ENCODE measurements at places on chromosomes 16 and 17.
A peak's percentile ranks its signal among the peaks of the same experiment; 100 is the strongest.

- DNase-seq, result no peak
Observed at GRCh38 chr17:9410737-9411136, 164.9 kb downstream of the STX8 start.

DNA sequence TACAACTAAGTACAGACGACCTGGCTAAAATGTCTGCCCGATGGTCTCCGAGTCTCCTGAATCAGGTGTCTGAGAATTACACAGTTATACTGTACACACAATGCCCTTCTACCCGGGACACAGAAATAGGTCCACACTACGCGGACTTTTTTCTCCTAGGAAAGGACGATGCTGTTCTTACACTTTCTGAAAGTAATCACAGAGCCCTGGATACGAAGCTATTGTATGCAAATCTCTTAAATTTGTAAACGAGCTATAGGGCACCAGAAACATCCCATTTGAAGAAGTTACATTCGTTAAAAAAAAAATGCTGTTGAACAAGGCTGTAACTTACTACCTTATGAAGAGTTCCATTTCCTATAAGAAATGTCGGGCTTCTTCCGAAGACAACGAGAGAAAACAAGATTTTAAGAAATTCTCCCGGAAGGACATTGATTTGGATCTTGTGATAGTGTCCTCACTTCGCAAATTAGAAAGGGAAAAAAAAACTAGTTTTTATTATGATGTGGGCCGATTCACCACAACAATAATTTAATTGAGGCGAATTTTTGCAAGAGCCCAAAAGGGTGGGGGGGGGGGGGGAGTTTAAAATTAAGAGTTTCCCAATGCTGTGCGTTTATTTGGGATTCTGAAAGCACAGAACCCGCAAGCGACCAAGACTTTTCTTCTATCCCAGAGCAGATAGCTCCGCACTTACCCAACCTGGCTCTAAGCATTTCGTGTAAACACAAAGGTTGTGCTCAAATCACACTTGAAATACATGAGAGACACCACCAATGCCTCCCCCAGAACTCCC lies 1.5 kb upstream of the SOX9 start:
- DNase-seq, result no peak

DNA sequence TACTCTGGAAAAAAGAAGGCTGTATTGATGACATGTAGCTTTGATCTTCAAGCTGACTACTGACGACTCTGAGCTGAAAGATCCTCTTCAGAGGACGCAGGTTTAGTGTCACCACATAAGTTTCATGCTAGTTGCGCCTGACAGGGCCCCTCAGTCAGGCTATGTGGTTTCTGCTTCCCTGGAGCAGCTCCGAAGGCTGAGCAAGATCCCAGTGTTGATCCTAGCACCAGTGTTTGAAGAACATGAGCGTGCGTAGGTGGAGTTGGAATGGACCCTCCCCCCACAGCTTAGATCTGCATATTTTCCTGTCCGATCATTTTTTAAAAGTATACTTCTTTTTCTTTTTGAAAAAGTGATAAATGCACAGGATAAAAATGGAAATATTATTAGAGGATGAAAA lies 17.3 kb downstream of the BANP start:
- DNase-seq, result no peak

GRCh38 chr16:30786936-30787612 lies at the start of gene ZNF629:
TSS of gene ZNF629 (minus strand) at chr16:30787205. CDS start at chr16:30784482, 2,723 bp downstream.
- DNase-seq, result peak; percentile 83

GRCh38 chr17:72719206-72719577 lies 373.3 kb downstream of the SLC39A11 start:
- no peak for DNase-seq

DNA sequence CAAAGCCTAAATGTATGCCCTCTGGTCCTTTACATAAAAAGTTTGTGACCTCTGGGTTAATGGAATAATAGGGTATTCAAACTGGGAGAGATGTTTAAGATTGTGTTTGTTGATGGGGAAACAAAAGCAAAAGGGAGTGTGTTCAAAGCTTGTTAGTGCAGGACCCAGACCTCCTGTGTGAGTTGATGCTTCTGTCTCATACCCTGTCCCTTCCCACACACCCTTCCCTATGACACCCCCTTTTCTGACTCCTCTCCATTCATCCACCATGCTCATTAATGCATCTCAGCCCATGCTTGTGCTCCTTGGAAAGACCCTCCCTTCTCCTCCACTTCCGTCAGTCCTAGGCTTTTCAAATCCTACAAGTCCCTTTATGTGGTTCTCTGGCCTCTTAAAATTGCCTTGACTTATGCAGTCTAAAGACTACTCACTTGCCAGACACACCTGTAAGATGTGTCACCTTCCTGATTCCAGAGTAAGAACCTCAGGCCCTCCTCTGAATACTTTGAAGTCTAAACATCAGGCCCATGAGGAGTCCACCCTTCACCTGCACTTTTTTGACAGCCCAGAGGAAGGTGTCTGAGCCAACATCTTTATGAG lies 128.0 kb upstream of the CACNG5 start:
- DNase-seq, result no peak
